Stimulated activated CD8-positive, alpha-beta memory T cell treated with anti-CD3 and anti-CD28 coated beads, Interleukin-7, amount 100 ng/mL, for 48 hours (primary cell): ENCODE measurements at places on chromosomes 2 and 18.

DNA sequence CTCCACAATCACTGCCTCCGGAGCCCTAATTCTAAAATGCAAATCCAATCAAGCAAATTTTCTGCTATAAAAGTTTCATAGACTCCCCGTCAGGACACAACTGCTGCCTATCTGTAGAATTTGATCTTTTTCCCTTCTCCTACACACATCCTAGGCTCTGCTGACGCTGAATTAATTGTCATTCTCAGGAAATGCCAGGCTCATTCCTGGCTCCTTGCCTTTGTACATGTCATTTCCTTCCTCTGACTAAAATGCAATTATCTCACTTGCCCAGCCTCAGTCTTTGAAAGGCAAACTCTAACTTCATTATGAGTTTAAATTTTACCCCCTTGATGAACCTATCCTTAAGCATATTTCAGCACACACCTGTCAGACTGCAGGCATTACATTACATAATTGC lies 844.9 kb upstream of the CRIM1 start:
- no peak for DNase-seq

- no peak for DNase-seq
These were observed 142.7 kb upstream of the KYNU start for GRCh38 chr2:142734770-142735169.

DNA sequence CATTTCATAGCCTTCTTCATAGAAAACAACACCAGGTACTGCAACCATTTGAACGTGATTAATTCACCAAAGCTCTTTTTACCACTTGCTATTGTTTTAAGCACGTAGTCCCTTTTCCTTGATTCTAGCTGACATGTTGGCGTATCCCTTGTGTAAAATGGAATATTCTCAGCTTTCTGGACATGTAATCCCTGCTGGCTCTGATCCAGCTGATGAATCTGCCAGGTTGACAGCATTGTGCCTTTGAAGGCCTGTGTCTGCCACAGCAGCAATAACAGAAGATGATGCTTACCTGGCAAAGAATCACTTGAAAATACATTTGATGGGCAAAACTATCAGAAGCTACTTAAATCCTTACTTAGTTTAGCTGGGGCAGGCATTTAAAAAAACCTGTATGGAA lies 81.0 kb upstream of the CCDC150 start:
- no peak for DNase-seq

DNA sequence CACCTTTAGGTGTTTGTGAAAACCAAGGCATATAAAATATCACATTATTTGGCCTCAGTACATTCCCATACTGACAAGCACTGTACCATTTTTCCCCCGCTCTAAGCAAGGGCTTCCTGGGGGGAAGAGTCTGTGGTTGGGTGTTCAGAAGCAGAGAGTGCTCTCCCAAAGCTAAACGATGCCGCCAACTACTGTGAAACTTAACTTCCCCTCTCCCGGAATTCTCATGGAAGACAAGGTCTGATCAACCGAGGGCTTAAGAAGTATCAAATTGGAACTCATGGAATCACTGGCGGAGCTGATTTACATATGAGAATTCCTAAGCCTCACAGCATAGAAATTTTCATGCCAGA lies 433 bp upstream of the MFF start:
- DNase-seq = no peak

DNA sequence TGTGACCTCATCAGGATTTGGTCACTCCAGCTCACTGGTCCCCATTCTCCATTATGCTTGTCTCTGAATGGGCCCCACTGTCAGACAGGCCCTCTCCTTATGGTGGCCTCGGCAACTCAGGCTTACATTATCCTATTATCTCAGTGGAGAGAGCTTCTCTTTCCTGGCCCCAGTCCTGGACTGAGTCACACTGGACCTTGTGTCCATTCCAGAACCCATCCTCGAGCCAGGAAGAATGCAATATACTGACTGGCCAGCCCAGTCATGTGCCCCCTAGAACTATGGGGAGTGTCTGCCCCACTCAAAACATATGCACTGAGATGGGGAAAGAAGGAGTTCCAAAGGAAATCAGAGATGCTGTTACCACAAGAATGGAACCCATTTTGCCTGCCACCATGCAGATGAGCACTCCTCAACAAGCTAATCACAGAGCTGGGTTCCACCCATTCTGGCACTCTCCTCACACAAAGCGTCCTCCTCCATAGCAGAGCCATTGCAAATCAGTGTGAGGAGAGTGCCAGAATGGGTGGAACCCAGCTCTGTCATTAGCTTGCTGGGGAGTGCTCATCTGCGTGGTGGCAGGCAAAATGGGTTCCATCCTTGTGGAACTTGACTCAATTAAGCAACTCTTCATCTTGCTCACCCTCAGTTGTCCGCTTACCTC lies 71.9 kb downstream of the CHRNA1 start:
- DNase-seq = no peak

DNA sequence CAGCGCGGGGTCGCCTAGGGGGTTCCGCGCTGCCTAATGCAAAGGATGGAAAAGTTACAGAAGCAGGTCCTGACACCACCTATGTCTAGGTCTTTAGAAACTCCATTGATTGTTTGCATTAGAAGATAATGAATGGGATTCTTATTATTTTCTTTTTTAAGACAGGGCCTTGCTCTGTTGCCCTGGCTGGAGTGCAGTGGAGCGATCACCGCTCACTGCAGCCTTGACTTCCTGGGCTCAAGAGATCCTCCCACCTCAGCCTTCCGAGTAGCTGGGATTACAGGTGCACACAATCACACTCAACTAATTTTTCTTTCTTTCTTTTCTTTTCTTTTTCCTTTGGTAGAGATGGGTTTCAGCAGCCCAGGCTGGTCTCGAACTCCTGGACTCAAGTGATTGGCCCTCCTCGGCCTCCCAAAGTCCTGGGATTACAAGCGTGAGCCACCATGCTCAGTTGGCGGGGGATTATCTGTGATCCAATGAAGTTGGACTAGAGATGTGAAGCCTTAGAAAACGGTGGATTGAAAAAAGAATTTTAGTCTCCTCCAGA lies 761 bp upstream of the IDH1 start:
- no peak for DNase-seq

GRCh38 chr2:212284166-212284565 lies 254.4 kb downstream of the ERBB4 start:
- DNase-seq = no peak

DNA sequence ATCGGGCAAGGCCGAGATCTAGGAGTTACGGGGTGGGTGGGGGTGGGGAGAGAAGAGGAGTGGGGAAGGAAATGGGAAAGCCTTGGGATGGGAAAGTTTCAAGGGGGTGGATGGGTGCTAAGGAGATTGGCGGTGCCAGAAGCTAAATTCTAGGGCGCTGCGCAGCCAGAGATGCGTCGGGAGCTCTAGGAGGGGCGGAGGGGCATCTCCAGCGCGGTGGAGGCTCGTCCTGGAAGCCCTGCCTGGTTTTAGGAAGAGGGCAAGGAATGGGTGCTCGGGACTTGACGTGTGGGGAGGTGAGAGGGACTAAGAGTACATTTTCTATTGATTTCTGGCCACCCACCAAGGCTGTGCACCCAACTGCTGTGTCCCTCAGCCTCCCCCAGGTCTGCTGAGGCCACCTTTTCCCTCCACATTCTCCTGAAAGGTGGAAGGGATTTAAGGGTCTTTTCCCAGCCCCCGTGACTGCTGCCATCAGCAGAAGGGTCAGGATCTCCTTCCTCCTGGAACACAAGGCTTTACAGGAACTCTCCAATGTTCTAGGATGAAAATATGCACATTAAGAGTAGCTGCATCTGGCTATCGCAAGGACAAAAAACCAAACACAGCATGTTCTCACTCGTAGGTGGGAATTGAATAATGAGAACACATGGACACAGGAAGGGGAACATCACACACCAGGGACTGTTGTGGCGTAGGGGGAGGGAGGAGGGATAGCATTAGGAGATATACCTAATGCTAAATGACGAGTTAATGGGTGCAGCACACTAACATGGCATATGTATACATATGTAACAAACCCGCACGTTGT lies 1.4 kb downstream of the C2orf72 start:
- no peak for DNase-seq

DNA sequence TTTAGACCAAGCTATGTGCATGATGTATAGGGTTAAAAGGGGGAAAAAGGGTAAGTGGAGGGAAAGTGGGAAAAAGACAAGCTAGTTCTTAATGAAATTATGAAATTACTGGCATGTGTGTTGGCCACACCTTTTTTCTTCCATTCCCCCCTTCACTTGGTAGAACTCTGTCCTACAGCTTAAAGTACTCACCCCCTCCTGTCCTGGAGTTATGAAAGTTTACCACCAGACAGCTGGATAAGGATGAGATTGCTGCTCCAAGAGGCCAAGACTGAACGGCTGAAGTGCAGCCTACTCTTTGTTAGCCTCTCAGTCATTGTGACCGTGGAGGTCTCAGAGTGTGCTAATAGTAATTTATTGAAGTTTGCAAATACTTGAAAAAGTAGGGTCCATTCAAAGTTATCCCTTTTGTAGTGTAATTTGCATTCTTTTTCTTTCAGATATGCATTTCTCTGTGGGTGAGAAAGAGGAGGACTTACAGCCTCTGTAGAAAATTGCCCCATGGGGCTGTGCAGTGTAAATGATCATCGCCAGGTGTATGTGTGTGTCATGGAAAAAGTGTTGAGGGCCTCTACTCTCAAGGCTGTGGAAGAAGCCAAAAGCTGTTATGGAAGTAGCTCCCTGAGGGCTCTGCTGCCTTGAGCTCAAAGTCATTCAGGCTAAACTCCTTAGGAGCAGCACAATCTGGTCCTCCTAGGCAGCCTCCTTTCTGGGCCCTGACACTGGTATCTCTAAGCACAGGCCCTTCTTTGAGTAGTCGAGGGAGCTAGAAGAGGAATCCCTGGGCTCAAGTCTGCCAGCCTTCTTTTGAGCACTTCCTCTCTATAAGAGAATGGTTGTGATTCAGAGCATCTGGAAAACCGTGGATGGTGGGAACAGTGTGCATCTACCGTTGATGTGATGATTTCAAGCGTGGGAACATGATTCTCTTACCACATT lies 46.2 kb downstream of the LHCGR start:
- DNase-seq = no peak

GRCh38 chr2:48131539-48132270 lies 225.4 kb upstream of the FBXO11 start:
- no peak for DNase-seq

DNA sequence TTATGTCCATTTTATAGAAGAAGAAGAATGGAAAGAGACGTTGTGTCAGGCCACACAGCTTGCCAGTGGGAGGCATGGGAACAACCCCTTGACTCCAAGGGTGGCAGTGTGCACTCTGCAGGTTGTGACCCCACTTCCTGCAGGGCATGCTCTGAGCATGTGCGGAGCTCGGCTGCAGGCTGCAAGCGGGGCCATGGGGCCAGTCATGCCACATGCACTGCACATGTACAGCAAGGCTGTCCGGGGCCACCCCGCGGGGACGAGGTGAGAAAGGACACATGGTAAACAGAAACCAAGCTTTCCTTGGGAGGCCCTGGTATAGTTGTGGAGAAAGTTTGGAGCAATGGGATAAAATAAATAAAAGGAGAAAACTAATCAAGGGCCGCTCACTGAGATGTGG lies 47.4 kb upstream of the DNMT3A start:
- DNase-seq = no peak

- no peak for DNase-seq
These were observed 26.2 kb downstream of the ADI1 start for GRCh38 chr2:3492951-3493614.

- DNase-seq = no peak
These were observed 14.9 kb upstream of the DGKD start for GRCh38 chr2:233339427-233339826.

- DNase-seq = no peak
These were observed 858 bp upstream of the RTP5 start for GRCh38 chr2:241868661-241869081.

GRCh38 chr18:45551142-45551815 lies 64.0 kb upstream of the SLC14A2 start:
- DNase-seq = no peak

DNA sequence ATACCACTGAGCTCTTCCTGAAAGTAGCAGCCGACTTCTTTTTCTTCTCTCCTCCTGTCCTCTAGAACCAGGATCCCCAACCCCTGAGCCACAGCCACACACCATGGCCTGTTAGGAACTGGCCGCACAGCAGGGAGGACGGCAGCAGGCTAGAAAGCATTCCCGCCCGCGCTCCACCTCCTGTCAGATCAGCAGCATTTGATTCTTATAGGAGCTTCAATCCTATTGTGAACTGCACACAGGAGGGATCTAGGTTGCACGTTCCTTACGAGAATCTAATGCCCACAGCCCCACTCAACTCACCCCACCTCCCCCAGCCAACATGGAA lies 179.1 kb upstream of the SH3BP4 start:
- DNase-seq = no peak

- no peak for DNase-seq
These were observed 124.3 kb upstream of the SLC39A10 start for GRCh38 chr2:195532628-195533271.

GRCh38 chr2:191800874-191801273 lies 46.0 kb downstream of the CAVIN2 start:
- no peak for DNase-seq
